ENCODE measurements at places on chromosomes 7 and 10.

GRCh38 chr7:28128608-28129007 lies 52.0 kb downstream of the JAZF1 start:
- DNase-seq: no peak

DNA sequence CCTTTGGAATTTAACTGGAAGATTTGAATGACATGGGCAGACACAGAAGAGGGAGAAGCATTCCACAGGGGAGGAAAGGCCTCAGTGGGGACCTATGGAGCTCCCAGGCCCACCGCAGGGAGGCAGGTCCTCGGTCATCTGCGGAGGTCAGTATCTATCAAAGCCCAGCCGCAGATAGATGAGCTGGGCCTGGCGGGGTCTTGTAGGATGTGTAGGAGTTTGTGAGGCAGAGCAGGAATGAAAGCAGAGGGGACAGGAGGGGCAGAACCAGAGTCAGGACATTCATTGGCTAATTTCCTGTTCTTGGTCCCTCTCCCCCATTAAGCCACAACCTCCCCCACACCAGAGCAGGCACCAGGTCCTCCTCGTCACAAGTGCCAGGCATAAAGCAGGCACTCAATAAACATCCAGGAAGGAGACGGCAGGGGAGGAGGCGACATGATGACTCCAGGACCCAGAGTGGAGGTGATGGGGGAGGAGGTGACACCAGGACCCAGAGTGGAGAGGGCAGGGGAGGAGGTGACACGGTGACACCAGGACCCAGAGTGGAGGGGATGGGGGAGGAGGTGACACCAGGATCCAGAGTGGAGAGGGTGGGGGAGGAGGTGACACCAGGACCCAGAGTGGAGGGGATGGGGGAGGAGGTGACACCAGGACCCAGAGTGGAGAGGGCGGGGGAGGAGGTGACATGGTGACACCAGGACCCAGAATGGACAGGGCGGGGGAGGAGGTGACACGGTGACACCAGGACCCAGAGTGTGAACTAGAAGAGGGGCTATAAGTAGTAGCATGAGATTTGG lies 83.7 kb upstream of the PDGFA start:
- DNase-seq: no peak

DNA sequence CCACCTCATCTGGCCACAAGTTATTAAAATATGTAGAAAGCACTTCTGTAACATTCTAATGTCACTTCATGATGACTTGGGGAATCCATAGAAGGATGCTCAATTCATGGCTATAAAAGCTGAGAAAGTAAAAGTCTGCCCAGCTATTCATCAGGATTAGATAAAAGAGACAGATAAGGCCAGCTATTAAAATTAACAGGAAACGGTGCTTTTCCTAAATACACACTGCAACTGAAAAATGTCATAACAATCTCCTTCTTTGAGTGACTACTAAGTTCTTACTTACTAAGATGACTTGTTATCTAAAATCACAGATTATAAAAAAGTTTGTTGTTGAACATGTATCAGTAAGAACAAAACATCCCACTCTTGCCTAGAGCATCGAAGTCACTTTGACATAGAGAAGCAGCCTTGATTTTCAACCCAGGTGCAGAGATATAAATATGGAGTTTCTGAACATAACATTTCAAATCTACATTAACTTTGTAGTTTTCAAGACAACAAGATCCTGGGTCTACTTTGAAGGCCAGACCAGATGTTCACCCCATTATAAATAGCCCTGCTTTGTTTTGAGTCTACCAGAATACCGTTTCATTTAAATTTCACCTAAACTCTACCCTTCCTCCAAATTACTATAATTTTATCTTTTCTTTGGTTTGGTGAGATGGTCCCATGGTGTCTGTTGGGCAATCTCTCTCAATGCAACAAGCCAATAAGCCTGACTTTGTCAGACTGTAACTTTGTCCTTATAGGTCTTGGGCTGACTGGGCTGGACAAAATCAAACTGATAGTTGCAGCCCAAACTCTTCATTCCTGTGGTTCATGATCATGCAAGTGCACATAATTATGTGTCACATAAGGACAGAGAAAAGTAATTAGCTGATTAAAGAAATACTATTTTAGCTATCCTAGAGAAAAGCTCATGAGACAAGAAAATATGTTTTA lies 24.0 kb downstream of the HYCC1 start:
- DNase-seq: no peak

- DNase-seq: no peak
These were observed 434.0 kb downstream of the INHBA start for GRCh38 chr7:41268878-41269277.

DNA sequence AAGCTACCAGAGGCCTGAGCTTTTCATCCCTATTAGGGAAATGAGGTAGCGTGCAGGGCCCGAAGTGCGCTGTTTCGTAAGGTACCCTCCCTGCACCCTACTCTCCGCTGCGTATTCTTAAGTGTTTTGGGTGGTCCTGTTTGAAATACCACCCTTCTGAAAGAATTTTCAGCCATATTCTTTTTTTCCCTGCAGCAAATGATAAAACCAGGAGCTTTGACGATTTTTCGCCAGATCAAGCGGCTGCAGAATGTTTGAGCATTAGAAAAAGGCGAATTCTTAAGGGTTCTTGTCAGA lies 1.2 kb downstream of the RSBN1L start:
- DNase-seq: no peak

DNA sequence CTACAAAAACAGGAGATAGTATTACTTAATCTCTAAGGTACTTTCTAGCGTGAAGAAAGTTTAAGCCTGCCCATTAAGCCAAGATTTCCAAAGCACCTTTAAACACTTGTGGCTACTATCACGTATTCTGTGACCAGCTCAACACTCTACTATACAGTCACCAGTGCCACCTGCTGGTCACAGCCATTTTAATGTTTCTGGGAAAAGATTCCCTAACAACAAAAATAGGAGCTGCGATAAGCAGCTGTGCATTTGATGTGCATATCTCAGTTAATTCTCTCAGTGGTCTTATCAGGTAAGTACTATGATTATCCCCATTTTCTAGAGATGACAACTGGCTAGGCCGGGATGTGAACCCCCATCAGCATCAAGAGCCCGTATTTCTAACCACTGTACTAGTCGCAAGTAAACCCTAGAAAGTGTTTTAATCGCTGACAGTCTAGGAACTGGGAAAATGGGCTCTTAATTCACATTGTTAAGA lies 860 bp downstream of the SEC31B start:
- no peak for DNase-seq

DNA sequence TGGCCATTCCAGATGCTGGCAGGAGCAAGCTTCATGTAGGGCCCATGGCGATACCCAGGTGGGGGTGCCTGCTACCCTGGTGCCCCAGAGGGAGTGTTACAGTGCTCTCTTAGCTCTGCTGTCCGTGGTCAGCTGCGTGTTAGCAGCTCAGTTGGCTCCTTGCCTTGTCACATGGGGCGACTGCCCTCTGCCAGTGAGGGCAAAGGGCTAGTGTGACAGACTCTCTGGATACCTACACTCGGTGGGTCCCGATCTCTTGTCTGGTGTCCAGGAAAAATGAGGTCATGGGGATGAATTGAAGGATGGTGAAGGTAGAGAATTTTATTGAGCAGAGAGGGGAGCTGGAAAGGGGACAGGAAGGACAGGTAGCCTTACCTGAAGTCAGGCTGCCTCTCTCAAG lies 152.2 kb downstream of the CYP26A1 start:
- DNase-seq: no peak

DNA sequence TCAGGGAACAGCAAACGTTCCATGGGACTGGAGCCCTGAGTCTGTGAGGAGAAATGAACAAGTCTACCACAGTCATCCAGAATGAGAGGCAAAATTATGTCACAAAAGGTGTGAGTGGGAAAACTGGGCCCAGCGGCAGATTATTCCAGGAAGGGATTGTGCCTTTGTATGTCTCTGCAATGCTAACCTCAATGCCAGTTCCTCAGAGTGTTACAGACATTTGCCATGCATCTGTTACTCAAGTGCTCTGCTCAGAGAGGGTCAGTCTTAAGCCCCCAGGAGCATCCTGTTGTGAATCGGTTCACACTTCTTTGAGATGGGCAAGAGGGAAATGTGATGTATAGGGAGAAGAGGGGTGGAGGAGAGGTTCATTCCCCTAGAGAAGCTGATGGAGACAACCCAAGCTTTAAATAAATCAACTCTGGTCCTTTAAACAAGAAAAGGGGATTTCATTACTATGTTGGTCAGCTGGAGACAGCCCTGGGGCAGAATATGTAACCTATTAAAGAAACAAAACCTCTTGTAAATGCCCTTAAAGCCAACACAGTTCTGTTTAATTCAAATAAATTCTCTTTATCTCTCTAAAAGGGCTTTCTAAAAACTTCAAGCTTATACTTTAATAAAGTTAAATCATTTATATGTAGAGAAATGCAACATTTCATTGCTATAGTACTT lies 85.9 kb upstream of the GRB10 start:
- DNase-seq: no peak

DNA sequence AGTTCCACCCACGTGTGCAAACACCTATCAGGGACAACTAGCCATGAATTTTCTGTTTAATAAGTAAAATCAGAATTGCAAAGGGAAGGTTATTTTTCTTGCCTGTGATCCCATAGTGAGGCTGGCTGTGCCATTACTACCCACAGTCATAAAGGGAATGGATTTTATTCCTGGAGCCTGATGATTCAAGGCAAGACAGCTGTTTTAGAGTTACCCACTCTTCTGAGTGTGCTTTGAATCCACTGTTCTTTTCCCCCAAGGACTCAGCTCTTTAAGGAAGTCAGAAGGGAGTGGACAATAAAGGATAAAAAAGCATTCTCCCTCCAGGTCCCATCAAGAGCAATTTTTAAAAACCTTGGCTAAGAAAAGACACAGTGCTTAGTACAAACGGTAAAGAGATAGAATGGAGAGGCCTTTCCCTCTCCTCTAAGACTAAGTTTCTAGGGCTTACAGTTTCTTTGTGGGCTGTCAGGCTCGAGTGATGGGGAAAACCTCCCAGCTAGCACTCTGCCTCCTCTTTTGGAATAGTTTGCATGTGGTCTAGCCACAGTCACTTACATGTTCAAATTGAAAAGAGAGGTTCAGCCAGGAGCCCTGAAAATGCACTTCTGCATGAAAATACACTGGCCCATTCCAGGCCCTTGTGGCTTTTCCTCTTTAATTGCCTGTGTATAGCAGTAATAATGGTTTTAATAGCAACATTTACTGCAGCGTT lies 5.1 kb upstream of the LRRC4 start:
- DNase-seq: peak; percentile 32

Data from GM12878 (cell line).